ENCODE measurements at places on chromosomes 6 and 20. TPM values are rescaled to one million over a fixed set of nuclear protein-coding genes. Genes with fewer than 3 reads are reported as not detected.

EYA2 gene
- 5.4 TPM for total RNA-seq

- DNase-seq: no peak
These were observed 52.7 kb downstream of the LYRM4 start for GRCh38 chr6:5208057-5208456.

DNA sequence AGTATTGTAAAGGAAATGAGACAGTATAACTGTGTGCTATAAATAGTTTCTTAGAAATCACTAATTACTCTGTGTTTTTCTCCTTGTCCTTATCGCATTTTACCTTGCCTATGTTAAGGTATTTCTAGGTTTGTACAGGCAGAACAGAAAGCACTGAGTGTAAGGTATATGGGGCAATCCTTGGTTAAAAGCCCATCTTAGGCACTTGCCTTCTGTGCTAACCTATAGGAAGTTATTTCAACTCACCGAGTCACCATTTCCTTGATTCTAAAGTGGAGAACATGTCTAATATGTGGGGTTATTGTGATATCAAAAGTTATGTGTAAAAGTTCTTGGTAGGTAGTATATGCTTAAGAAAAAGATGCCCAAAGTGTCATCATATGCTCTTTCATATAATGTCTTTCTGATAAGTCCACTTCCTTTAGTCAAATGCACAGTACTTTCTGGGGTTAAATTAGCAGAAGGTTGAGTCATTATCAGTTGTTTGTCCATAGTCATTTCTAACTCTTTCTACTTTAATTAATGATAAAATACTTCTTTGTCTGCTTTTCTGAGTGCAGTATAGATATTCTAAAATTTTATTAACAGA lies 276.4 kb downstream of the UTRN start:
- no peak for DNase-seq

SLC39A7 gene
- total RNA-seq: 79.3 TPM

- no peak for DNase-seq
These were observed 2.8 kb downstream of the RIOK1 start for GRCh38 chr6:7392402-7392801.

DNA sequence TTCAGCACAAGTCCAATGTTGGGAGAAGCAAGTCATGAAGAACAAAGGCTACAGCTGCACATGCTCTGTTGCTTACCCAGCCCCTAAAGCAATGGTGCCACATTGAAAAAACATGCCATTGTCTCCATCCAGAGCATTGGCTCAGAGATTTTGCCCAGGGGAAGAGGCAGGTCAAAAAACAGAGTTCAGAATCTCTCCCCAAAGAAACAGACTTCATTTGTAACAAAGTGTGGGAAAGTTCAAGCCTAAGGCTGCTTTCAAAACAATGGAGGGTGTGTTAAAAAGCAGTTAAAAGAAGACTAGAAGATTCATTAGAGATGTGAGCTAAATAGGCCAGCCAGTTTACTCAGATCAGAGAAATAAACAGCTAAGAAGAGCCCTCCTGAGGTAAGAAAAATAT lies 63.6 kb downstream of the DZANK1 start:
- DNase-seq: peak; percentile 45

HLA-DRB5 gene
- total RNA-seq: 8.8 TPM

- no peak for DNase-seq
These were observed 2.0 kb upstream of the RAET1G start for GRCh38 chr6:149924933-149925252.

CYB5R4 gene
- total RNA-seq: 7.8 TPM

- DNase-seq: no peak
These were observed 44.7 kb downstream of the RGS17 start for GRCh38 chr6:153086225-153086990.

DNA sequence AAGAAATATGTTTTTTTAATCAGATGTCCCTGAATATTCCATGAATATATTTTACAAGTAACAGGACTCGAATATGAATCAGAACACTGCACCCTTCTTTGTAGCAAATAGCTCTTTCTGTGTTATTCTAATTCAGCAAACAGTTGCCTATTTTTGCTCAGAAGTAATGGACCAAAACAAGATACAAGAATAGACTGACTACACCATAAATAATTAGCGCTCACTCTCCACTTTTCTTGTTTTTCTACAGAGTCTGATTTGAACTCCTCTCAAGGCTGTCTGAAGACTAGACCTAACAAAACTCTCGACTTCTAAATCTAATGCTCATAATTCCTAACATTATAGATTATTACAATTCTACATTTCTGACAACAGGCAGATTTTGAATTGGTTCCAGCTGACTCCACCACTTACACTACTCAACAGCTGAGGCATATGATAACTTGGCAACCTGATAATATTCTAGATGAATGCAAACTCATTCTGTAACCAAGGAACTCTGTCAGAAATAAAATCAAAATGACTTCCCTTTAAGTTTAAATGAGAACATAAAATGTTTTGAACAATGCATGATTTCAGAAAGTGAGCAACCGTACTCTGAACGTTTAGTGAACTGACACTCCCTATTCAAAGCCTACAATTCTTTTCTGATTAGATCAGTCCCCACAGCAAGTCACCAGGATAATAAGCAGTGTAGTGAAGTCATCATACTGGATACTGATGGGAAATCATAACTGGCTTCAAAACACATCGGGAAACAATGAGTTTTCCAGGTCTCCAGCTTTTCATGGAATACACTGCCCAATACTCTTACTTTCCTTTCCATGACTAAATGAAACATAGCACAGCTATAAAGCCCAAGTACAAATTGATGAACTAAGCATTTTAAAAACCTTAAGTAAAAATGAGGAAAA lies 114.2 kb upstream of the BEND6 start:
- DNase-seq: no peak

- DNase-seq: no peak
These were observed 75.4 kb downstream of the MAN1A1 start for GRCh38 chr6:119274197-119274595.

MOG gene
- not detected for total RNA-seq

FAM83C gene
- not detected for total RNA-seq

DLK2 gene
- 8.9 TPM for total RNA-seq

- no peak for DNase-seq
These were observed 34.4 kb downstream of the TENT5A start for GRCh38 chr6:81718126-81718525.

GRCh38 chr6:26152226-26153101 lies 65.2 kb downstream of the HFE start:
- DNase-seq: no peak

BTNL2 gene
- not detected for total RNA-seq

DNA sequence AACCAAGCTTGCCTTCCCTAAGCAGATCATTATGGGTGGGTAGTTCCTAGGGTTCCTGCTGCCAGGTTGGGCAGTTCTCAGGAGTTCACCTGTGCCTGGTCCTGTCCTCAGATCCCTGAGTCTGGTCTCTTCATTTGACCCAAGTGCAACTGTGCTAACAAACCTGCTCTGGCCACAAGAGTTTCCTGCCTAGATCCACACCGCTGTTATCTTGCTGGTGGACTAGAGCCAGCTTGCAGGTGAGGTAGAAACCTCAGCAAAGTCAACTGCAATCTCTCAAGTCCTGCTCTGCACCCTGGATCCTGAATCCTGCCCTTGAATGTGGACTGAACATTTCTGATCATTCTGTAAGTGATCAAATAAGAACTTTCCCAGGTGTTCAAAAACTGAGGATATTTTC lies 191.8 kb upstream of the LRFN2 start:
- no peak for DNase-seq

DOK5 gene
- total RNA-seq: 4.0 TPM

DNA sequence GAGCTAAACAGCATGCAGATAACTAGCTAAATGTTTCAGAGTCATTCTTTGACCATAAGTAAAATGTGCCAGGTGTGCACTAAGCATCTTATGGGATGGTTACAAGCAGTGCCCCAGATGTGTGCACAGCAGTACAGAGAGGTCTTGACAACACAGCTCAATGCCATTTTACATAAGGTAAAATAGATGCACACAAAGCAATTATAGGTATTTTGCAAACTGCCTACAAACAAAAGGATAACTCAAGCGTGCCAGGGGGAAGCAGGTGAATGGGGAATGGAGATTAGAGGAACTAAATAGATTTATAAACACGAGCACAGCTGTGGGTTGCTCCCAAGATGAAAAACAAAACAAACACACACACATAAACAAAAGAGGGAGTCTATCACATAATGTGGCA lies 64.8 kb downstream of the SLC2A10 start:
- DNase-seq: no peak

- no peak for DNase-seq
These were observed 163.2 kb downstream of the MRPL14 start for GRCh38 chr6:43963877-43964658.

DNA sequence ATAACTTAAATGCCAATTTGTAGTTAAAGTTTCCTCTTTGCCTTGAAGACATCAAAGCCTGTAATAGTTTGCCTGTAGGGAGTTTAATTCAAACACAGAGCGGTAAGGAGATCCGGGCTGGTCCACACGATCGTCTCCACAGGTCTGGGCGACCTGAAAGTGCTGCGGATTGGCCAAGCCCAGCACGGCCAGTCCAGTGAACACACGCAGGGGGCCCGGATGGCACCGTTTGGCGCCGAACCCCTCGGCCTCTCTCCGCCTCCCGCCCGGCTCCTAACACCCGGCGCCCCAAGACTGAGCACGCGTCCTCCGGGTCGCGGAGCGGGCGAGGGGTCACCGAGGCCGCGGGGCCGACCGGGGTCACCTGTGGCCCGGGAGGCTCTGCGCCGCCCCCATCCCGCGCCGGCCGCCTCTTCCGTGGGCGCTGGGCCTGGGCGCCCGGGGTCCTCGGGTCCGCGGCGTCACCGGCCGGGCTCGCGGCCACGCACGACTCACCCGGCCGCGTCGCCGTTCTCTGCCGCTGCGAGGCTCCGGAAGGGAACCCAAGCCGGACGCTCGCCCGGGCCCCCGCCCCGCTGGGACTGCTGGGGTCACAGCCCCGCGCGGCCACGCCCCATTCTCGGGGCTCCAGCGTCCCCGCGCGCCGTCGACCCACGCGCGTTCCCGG lies 481 bp downstream of the SERPINB6 start:
- no peak for DNase-seq

- no peak for DNase-seq
These were observed 13.7 kb downstream of the BCL2L1 start for GRCh38 chr20:31708736-31709534.

- no peak for DNase-seq
These were observed 162.9 kb upstream of the SASH1 start for GRCh38 chr6:148179786-148180185.

DNA sequence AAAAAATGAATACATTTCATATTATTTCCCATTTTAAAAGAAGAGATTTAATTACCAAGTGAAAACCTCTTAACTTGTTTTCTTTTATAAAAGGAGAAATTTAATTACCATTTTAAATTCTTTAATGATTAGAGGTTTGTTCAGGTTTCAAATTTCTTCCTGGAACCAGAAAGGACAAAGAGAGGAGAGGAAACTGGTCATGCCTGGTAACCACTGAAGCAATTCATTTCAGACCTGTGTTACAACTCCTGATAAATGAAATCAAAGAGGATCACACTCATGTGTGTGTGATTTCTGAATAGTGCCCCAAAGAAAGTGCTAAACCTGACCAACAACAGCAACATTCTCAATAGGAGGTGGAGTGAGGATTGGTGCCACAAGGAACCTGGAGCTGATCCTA lies 12.6 kb upstream of the SLPI start:
- DNase-seq: no peak

- no peak for DNase-seq
These were observed 1405.1 kb upstream of the EYS start for GRCh38 chr6:67112120-67112519.

LZTS3 gene
- total RNA-seq: 11.3 TPM

DNA sequence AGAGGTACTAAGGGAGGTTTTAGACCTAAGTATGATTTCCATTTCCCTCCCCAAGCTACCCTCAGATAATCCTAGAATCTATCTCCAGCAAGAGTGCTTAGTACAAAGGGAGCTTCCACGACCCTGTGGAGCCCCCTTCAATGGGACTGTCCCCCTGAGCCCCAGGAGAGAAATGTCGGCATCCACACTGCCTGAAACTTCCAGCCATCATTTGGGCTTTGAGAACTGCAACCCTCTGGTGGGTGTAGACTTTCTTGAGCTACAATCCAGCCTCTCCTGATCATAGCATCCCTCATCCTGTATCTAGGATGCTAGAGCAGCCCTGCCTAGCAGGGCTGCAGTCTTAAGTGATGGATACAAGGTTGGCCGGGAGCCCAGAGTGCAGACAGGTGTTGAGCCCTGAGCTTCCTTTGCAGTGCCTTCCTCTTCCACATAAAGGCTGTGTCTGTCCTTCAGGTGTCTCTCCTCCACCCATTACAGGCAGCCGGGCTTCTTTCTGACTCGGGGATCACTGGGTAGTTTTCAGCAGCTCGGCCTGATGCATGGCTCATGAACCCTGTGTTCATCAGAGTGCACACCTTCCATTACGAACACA lies 424.5 kb downstream of the PREX1 start:
- DNase-seq: no peak

ADGRB3 gene
- total RNA-seq: 1.2 TPM

- no peak for DNase-seq
These were observed 44.6 kb downstream of the APCDD1L start for GRCh38 chr20:58470336-58471192.

TPD52L1 gene
- 81.3 TPM for total RNA-seq

DNA sequence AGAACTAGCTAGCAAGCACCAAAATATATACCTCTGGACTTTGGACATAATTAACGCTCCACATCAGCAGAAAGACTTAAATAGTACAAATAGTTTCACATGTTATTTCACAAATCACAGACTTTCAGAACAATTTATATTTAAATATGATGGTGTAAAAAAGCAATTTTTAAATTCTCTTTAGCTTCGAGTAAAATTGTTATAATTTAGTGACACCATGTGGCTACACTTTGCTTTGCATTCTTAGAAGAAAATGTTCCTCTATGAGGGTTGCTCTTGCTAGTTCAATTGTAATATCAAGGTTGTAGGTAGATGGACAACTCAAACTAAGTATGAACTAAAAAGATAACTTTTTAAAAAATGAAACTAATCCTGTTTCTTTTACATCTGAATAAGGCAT lies 69.0 kb downstream of the BTBD9 start:
- no peak for DNase-seq

- no peak for DNase-seq
These were observed 85.7 kb upstream of the AGPAT4 start for GRCh38 chr6:161359618-161359945.

DNA sequence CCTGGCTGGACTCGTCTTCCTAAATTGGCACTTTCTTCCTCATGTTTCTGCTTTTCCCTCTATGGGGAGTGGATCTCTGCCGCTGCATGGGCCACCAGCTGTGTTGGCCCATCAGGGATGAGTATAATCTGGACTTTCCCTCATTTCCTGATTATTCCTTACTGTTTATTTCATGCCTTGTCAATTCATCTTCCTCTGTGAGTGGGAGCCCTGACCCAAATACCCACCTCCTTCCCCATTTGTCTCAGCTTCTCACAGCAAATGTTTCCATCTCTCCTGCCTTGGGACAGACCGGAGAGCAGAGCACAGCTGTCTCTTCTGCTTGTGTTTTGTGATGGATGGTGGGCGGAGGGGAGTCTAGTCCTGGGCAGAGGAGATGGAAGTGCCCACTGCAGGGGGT lies 212.7 kb downstream of the UST start:
- DNase-seq: no peak
